ENCODE measurements at places on chromosomes 11 and 22. TPM values are rescaled to one million over a fixed set of nuclear protein-coding genes. Genes with fewer than 3 reads are reported as not detected.

Gene SAA1
- total RNA-seq, result not detected

Gene OR5P2
- total RNA-seq, result not detected

Gene PPP6R3
- 71.5 TPM for total RNA-seq

Gene FOLR2
- total RNA-seq, result not detected

Gene DEAF1
- 27.8 TPM for total RNA-seq

Gene PVALB
- not detected for total RNA-seq

Gene ATG2A
- 27.4 TPM for total RNA-seq

Gene TREH
- total RNA-seq, result not detected

Gene NXPE1
- total RNA-seq, result not detected

Gene RGL4
- not detected for total RNA-seq

Gene A4GALT
- 33.1 TPM for total RNA-seq

Gene DGCR6
- total RNA-seq, result 0.27 TPM

Gene JHY
- 1.2 TPM for total RNA-seq

Gene OR5A1
- not detected for total RNA-seq

Gene KDM4F
- not detected for total RNA-seq

Gene OR51B4
- total RNA-seq, result not detected

Gene MS4A7
- total RNA-seq, result not detected

Gene MMP13
- not detected for total RNA-seq

Gene MS4A8
- total RNA-seq, result not detected

Gene ASRGL1
- 40.0 TPM for total RNA-seq

Gene INPP5J
- total RNA-seq, result not detected

Gene MICALL1
- 62.5 TPM for total RNA-seq

Gene APOBEC3G
- total RNA-seq, result 11.9 TPM

Gene OR4S2
- not detected for total RNA-seq

Gene OR51F1
- total RNA-seq, result not detected

Gene SLC5A1
- total RNA-seq, result not detected

Gene MEI1
- 2.2 TPM for total RNA-seq

Gene ACTN3
- total RNA-seq, result not detected

Gene CDHR5
- total RNA-seq, result not detected

Gene STX3
- 41.2 TPM for total RNA-seq

Gene APLP2
- total RNA-seq, result 1,005 TPM

Gene OLFML1
- total RNA-seq, result not detected

Gene SMIM35
- total RNA-seq, result not detected

Gene MYEOV
- total RNA-seq, result 10.7 TPM

Gene MGAT3
- total RNA-seq, result not detected

Gene P2RY6
- total RNA-seq, result 0.44 TPM

Gene CLTCL1
- total RNA-seq, result 2.4 TPM

Gene MS4A6A
- total RNA-seq, result not detected

Gene SPTBN2
- total RNA-seq, result 6.3 TPM

Gene HBB
- total RNA-seq, result not detected

Gene OR10A2
- total RNA-seq, result not detected

Gene LAYN
- total RNA-seq, result 19.8 TPM

Gene HEPHL1
- total RNA-seq, result not detected

Gene TPH1
- not detected for total RNA-seq

Gene FREY1
- not detected for total RNA-seq

Gene ZNF408
- total RNA-seq, result 7.8 TPM

Gene OR52I2
- not detected for total RNA-seq

Gene MOV10L1
- total RNA-seq, result 6.7 TPM

Gene MRPL16
- total RNA-seq, result 52.5 TPM

Gene PRAME
- total RNA-seq, result 0.20 TPM

Gene TUBA8
- total RNA-seq, result 11.5 TPM

Gene APOA1
- not detected for total RNA-seq

Gene ENTHD1
- total RNA-seq, result not detected

Gene SAC3D1
- total RNA-seq, result 37.5 TPM

Gene CHCHD10
- 8.1 TPM for total RNA-seq

Measured in mammary microvascular endothelial cell (primary cell).